Activated naive CD4-positive, alpha-beta T cell treated with anti-CD3 and anti-CD28 coated beads for 36 hours (primary cell): ENCODE measurements at places on chromosomes 16 and 17.
A peak's percentile ranks its signal among the peaks of the same experiment; 100 is the strongest.

- H3K36me3 ChIP-seq = no peaks in the 10 kb centered on the region
- peaks cover 67% of the 10 kb centered on the region for H3K27me3 ChIP-seq
- DNase-seq = no peak
Observed at GRCh38 chr17:38588788-38589174, 17.0 kb downstream of the SRCIN1 start.

DNA sequence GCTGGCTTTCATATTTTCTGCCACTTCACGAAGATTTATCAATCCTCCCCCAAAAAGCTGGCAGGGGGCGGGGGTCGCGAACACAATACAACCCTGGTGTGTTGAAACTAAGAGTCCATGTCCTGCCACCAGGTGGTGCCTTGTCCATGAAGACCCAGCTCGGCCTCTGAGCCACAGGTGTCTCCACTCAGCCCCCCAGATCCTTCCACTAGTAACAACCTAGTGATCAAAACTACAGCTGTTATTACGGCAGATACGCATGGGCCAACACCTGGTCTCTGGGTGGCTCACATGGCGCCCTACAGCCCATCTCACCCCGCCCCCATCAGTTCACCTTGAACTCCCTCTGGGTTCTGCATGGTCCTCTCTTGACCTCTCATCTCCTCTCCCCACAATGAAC lies 27.7 kb downstream of the USP7 start:
- peaks cover 77% of the 10 kb centered on the region for H3K4me1 ChIP-seq
- no peak overlapping the region for H3K4me3 ChIP-seq
- no peaks in the 10 kb centered on the region for H3K27me3 ChIP-seq
- H3K27ac ChIP-seq = peak overlapping the region; percentile 73

DNA sequence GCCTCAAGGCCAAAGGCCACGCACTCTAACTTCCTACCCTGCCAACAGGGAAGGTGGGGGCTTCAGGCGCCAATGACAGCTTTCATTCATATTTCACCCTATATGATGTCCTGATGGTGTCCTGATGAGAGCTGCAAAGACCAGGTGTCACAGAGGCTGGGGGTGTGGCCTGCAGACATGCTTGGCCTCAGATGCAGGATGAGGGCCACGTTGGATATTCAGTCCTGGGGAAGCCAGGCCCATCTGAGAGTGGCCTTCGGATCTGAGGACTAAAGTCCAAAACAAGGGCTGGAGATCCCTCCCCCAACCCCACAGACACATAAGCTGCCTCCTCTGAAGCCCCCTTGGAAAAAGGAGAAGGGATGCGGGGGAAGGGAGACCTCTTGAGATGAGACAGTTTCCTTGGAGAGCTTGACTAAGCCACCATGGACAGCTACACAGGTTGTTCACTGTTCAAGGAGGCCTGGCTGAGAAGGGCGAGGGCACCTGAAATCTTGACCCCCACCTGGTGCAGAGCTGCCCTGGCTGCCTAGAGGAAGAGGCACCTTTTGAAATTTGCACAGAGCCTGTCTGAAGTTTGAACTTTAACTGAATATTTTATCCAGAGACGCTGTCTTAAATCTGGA lies 24.3 kb upstream of the GSG1L start:
- DNase-seq = no peak
- H3K36me3 ChIP-seq = no peaks in the 10 kb centered on the region
- H3K27me3 ChIP-seq = no peaks in the 10 kb centered on the region
- H3K4me1 ChIP-seq = no peaks in the 10 kb centered on the region

GRCh38 chr16:67394155-67395104 lies 1.1 kb upstream of the TPPP3 start:
- H3K4me3 ChIP-seq = peak overlapping the region; percentile 15
- peaks cover 20% of the 10 kb centered on the region for H3K27me3 ChIP-seq
- DNase-seq = no peak
- peaks cover 7% of the 10 kb centered on the region for H3K4me1 ChIP-seq

GRCh38 chr16:85798283-85798776 lies 1.0 kb downstream of the EMC8 start:
- no peak for DNase-seq
- H3K27ac ChIP-seq = no peak overlapping the region
- peak overlapping the region; percentile 86 for H3K4me3 ChIP-seq

GRCh38 chr16:72997141-72997542 lies 50.8 kb downstream of the ZFHX3 start:
- no peaks in the 10 kb centered on the region for H3K36me3 ChIP-seq
- DNase-seq = no peak
- no peaks in the 10 kb centered on the region for H3K27me3 ChIP-seq
- no peak overlapping the region for H3K4me3 ChIP-seq
- H3K4me1 ChIP-seq = no peaks in the 10 kb centered on the region
